ENCODE measurements at places on chromosomes 13 and 19. TPM values are rescaled to one million over a fixed set of nuclear protein-coding genes. Genes with fewer than 3 reads are reported as not detected.

GRCh38 chr13:63198071-63198470, 1782.4 kb upstream of the PCDH20 start:
- DNase-seq: no peak

DNA sequence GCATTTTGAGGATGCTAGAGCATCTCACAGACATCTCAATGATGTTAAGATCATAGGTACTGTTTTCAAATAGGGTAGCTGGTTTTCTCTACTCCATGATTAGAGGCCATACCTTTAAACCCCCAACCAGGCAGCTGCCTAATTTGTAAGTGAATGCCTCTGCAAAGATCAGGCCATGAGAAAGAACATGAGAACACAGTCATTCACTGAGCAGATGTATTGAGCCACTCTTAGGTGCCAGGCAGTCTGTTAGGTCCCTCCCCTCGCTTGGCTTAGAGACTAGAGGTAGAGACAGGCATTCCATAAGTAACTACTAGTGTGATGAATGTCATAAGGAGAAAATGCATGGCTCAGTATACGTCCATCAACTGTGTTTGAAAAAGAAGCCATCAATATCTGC, 410.0 kb downstream of the FGF9 start:
- DNase-seq: no peak

GRCh38 chr19:16262618-16263017, 62.0 kb upstream of the KLF2 start:
- DNase-seq: peak; percentile 85

Gene CEACAM7
- not detected for total RNA-seq

DNA sequence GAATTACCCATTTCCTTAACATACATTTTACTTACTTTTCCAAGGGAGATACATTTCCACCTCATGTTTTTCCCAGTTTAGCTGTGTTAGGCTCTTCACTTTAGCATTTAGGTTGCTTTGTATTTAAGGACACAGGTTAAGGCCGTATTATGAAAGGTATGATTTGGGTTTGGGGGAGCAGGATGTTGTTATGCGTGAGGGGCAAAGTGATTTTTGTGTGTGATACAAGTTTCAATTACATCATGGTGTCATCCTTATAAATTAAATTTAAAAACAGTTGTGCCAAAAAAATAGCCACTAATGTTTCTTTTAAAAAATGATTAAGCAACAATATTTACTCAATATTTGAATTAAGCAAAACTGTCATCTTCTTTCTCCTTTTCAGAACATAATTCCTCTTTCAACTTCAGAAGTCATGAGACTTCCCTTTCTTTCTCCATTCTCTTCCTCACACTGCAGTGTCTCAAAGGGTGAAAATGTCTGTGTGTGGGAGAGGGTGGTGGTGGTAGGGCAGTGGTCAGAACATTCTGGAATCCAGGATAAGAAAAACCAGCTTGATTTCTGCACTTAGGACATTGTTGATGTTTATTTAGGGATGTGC, 126.2 kb downstream of the KCNRG start:
- no peak for DNase-seq

GRCh38 chr13:73429701-73430100, 370.9 kb downstream of the KLF5 start:
- no peak for DNase-seq

DNA sequence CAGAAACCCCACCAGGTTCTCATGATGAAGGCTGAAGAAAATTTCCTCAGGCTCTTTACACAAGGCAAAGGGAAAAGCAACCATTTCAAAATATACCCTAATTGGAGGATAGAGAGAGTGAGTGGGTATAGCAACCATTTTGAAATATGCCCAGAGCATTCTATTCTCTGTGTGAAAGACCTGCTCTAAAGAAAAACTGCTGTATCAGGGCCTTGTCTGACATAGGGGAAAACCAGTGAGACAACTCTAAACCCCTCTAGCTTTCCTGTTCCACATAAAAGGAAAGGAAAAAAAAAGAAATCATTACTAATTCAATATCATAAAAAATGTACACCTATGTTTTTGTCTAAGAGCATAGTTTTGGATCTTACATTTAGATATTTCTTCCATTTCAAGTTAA, 42.3 kb downstream of the TPTE2 start:
- DNase-seq: no peak

Gene ZNF784
- total RNA-seq: 11.7 TPM

GRCh38 chr13:110372676-110373075, 65.6 kb downstream of the COL4A2 start:
- no peak for DNase-seq

DNA sequence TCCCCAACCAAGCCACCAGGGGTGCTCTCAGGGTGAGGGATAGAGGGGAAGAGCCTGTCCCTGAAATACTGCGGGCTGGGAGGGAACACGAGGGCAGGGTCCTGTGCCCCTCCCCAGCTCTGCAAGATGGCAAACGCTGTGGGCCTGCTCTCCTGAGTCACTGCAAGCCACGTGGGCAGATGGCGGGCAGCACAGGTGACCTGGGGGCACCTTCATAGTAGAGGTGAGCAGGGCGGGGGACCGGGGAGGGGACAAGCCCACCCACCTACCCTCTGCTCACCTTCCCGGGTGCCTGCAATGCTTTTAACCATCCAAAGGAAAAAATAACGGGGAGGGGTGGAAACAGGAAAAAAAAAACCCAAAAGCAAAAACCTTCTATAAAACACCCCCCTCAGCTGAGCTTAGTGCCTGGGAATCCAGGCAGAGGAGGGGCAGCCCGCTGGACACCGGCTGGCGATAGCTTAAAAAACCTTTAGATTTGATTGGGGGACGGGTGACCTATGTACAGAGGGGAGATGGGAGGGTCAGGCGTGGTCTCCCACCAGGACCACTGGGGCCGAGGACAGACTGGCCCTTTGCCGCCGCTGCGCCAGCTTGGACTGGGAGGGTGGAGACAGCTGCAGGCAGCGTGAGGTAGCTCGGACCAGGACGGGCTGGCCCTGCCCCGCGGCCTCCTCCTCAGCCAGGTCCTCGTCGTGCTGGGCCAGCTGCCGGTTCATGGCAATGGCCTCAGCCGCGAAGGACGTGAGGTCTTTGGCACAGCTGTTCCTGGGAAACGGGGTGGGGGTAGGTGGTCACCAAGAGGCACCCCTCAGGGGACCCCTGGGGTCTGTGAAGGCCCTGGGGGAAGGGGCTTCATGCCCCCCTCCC, 11.7 kb downstream of the MKNK2 start:
- no peak for DNase-seq

DNA sequence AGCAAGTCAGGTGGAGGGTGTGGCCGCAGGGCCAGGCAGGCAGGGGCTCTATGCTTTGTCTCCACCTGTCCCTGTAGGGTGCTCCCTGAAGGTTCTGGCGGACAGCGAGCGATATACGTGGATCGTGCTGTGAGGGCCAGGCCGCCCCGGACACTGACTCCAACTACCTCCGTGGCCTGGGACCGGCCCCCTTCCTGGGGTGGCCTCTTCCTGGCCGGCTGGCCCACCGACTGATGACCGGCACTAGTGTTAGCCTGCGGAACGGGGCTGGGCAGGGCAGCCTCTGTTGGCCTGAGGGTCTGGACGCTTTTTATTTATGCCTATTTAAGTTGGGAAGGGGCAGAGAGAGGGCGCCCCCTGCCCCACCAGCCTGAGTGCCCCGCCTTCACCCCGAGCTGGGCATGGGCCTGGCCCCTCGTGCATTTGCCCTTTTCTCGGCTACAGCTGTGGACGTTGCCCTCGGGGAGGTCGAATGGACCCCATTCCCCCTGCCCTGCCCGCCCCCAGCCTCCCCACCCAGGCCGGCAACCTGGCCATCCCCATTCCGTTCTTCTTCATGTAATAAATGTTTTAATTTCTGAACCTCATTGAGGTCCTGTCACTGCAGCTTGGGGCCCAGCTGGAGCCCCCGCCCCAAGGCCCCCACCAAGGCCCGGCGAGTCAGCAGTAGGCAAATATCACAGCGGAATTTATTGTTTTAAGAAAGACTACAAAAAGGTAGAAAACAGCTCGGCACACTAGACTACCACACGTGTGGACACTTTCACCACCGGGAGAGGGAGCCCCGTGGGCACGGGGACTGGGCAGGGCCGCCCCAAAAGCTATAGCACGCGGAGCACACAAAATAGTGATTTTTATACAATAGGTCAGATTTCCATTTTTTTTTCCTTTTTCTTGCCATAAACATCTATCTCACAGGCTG, 8.8 kb downstream of the DCAF15 start:
- DNase-seq: no peak

- DNase-seq: no peak
Measured at GRCh38 chr13:75702476-75702875, 66.3 kb downstream of the LMO7 start.

- DNase-seq: no peak
Measured at GRCh38 chr13:60000081-60000480, 163.6 kb downstream of the DIAPH3 start.

Gene GRK1
- total RNA-seq: 0.44 TPM

Measured in left cardiac atrium (tissue), 4 donors.